Astrocyte (in vitro differentiated cells and primary cell): ENCODE measurements at places on chromosomes 1 and 21.

DNA sequence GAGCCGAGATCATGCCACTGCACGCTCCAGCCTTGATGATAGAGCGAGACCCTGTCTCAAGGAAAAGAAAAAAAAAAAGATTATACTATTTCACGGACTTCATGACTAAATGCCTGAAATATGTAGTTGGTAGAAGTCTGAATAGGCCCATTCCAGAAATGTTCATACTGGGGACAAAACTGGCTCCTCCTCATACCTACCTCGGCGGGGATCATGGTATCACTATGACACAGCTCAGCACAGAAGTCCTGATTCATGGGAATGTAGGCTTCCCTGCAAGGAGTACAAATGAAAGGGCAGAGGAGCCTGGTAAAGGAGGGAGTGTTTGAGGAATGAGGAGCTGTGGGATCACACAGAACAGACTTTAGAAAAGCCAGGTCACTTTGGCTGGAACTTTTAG lies 5.0 kb downstream of the SPATA46 start:
- DNase-seq, result peak; percentile 75

GRCh38 chr1:59885160-59885832 lies 41.3 kb downstream of the CYP2J2 start:
- no peak for DNase-seq

GRCh38 chr1:94031154-94031553 lies 89.8 kb downstream of the ABCA4 start:
- no peak for DNase-seq

DNA sequence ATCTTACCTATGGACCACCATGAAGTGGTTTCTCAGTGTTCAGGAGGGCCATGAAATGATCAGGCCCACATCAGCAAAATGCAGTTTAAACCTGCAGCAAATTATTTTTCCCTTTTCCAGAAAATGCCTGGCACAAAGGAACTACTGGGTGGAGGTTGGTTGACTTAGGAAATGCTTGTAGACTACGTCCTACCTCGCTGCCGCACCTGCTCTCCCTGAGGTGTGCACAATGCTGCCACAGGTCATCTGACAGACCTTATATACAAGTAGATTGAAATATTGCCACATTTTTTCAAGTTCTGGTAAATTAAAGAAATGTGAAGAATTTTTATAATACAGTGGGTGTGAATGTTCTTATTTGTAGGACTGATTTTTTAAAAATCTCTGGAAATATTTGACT lies 166.7 kb upstream of the PDE4B start:
- DNase-seq, result no peak

DNA sequence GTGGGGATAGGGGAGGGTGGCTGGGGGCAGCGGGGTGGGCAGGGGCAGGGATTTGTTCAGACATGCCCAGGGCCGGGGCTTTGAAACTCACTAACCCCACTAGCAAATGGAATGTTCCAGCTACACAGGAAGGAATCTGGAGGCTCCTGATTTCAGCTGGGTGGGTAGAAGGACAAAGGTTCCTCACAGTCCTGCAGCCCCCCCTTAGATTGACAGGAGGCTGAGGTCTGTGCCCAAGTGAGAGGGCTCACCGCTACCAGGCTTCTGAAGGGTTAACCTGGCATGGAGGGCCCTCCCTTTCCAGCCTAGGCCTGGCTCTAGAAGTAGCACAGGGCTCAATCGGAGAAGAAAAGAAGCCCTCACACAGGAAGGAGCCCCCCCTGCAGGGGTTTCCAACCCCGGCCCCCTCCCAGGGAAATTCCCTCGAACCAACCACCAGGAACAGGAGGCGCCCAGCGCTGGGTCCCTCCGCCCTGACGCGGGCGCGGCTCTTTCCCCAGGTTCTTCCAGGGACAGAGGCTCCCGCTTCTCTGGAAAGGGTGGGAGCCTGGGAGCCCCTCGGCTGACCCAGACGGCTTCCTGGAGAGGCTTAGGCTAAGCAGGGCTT lies 3.3 kb downstream of the EPHA2 start:
- DNase-seq, result peak; percentile 52
